A549 treated with dexamethasone at 1 μM for 4 hours (cell line): ENCODE measurements at places on chromosomes 2 and 18. TPM values are rescaled to one million over a fixed set of nuclear protein-coding genes. Genes with fewer than 3 reads are reported as not detected.

Gene SLC4A1AP
- 30.4 to 33.5 TPM (median 32.9 TPM) in 5 replicates for total RNA-seq

Gene ADAM23
- 9.5 to 10.7 TPM (median 9.8 TPM) in 5 replicates for total RNA-seq

Gene SMAD2
- 58.3 to 71.3 TPM (median 67.9 TPM) in 5 replicates for total RNA-seq

Gene ACMSD
- total RNA-seq = not detected in 5 replicates

Gene MYO3B
- not detected in 5 replicates for total RNA-seq

Gene ELOA2
- total RNA-seq = not detected in 5 replicates

Gene MOGAT1
- total RNA-seq = not detected in 5 replicates

Gene C2orf72
- total RNA-seq = 5.9 to 8.1 TPM (median 6.6 TPM) in 5 replicates

Gene TRABD2A
- total RNA-seq = 11.2 to 16.2 TPM (median 14.5 TPM) in 5 replicates

Gene NOSTRIN
- total RNA-seq = 1.7 to 2.9 TPM (median 2.1 TPM) in 5 replicates

Gene AQP4
- total RNA-seq = 0.13 TPM in 1 of 5 replicates, not detected in the others

Gene LYG2
- not detected in 5 replicates for total RNA-seq

Gene KYNU
- 220 to 265 TPM (median 257 TPM) in 5 replicates for total RNA-seq

Gene PDE6D
- total RNA-seq = 20.9 to 24.0 TPM (median 23.1 TPM) in 5 replicates

Gene DOK1
- 3.5 to 5.2 TPM (median 4.4 TPM) in 5 replicates for total RNA-seq
